Left ventricle myocardium inferior (tissue), 1 donor: ENCODE measurements at places on chromosomes 1 and 21. TPM values are rescaled to one million over a fixed set of nuclear protein-coding genes. Genes with fewer than 3 reads are reported as not detected.

ANKRD65 gene
- 1.7 TPM for total RNA-seq

DEGS1 gene
- total RNA-seq, result 42.2 TPM

CLCA1 gene
- 0.05 TPM for total RNA-seq

AMY1B gene
- total RNA-seq, result not detected

SNX7 gene
- 15.8 TPM for total RNA-seq

OR6K3 gene
- not detected for total RNA-seq

HSD3B1 gene
- not detected for total RNA-seq

SPRR2F gene
- total RNA-seq, result not detected

UMODL1 gene
- total RNA-seq, result 0.08 TPM

PDE9A gene
- total RNA-seq, result 3.2 TPM

CTSE gene
- total RNA-seq, result not detected

IPP gene
- 19.3 TPM for total RNA-seq

APOBEC4 gene
- total RNA-seq, result 0.11 TPM

GBP5 gene
- 0.44 TPM for total RNA-seq

LRRC7 gene
- total RNA-seq, result 0.44 TPM

DISC1 gene
- total RNA-seq, result 3.5 TPM

IL19 gene
- total RNA-seq, result not detected

- no peak for DNase-seq
These were observed 249.2 kb upstream of the SGIP1 start for GRCh38 chr1:66284746-66285145.

DNA sequence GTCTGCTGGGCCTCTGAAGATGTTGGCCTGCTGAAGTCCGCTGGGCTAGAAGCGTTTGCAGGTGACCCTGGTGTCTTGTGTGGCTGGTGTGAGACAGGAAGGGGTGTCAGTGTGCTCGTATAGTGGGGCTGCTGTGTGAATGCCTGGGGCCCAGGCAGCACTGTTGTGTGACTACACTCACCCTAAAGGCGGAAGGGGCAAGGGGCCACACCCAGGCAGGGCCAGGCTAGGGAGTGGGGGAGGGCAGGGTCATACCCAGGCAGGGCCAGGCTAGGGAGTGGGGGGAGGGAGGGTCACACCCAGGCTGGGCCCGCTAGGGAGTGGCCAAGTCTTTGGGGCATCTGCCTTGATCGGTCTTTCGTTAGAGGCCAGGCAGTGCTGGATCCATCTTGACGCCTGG lies 25.0 kb downstream of the PDXK start:
- no peak for DNase-seq

GRCh38 chr1:223819730-223820514 lies 25.8 kb downstream of the TP53BP2 start:
- no peak for DNase-seq

DNA sequence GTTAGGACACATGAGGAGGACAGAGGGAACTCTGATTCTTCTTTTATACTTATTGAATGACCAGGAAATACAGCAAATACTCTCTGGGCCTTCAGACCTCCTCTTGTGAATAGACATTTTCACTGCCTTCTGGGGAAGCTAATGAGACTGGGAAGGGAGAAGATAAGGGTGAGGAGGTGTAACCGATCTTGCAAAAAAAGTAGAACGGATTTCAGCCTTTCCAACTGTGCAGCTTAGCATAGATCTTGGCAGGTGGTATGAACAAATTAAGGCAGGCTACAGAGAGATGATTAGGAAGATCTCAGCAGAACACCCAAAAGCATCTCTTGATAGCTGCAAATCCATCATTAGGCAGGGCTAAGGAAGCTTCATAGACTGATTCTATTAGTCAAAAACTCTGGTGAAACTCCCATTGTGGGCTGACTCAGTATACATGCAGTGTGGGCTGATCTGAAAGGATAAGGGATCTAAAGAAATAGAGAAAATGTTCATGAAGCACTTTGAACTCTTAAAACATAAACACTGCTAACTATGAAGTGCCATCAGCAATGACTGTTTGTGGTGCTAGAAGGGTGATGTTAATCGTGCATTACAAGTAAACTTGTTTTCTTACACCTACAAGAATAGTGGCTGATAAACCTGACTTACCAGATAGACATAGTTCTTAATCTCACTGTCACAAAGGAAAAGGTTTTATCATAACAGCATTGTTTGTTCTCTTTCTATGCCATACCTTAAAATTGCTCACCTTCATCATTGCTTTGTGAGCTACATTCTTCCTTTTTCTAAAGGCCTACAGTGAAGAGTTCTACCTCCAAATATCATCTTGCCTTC lies 85.5 kb upstream of the PALMD start:
- DNase-seq, result no peak

DNA sequence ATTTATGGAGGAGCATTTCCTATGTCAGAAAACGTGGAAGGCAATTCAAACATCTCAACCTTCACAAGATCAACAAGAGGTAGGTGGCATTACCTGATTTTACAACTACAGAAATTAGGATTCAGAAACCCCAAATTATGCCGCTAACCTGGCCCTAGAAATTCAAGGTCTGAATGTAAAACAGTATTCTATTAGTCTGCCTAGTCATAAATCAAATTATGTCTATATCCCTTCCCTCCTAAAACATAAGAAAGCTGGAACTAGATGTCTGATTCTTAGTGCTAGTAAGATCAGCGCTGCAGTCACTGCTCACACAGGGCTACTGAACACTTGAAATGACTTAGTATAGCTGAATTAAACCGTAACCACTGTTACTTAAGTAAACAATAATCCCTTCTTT lies 1.4 kb downstream of the TOMM20 start:
- no peak for DNase-seq

- no peak for DNase-seq
These were observed 10.3 kb downstream of the LAPTM5 start for GRCh38 chr1:30747033-30748008.

GRCh38 chr1:226872437-226872836 lies 2.0 kb downstream of the PSEN2 start:
- no peak for DNase-seq

DNA sequence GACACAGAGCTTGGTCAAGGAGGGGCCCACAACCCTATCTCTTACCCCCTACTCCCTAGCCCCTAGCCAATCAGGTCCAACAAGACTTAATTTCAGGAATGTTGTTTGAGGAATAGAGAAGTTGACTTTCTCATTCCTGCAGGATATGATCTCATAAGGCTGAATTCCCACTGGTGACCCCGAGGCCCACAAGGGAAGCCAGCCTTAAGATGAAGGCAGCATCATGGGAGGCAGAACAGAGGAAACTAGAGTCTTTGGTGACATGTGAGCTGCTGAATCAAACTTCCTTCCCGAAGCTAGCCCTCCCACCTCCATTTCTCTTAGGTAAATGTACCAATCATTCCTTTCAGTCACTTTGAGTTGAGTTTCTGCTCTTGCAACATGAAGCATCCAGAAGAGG lies 9.1 kb upstream of the PDIK1L start:
- no peak for DNase-seq

- DNase-seq, result no peak
These were observed 28.5 kb upstream of the H3-3A start for GRCh38 chr1:226033991-226034390.

DNA sequence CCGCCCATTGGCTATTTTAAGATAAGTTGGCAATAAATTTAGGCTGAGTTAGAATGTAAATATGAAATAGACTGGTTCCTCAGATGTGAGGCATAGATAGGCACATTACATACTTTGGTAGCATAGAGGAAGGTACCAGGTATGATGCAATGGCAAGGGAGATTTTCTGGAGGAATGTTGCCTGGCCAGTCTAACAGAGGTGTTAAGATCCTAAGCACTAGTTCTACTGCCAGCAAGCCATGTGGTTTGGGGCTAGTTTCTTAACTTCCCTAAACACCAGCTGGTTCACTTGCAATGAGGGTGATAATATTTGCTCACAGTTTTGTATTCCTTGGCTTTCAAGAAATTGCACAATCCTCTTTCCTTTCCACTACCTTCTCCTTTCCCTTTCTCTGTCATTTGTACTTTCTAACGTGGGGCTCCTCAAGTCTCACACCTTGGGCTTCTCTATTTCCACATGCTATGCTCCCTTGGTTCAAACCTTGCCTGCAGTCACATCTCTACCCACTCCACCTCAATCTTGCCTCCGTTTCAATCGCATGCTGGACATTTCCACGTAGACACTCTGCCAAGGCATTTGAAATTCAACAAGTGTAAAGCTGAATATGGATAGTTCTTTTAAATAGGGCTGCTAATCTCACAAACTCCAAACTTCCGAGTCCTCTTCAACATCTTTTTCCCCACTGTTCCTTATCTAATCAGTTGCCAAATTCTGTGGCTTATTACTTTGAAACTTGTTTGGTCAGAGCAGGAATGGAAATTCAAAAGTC lies 4.7 kb upstream of the CD55 start:
- no peak for DNase-seq

GRCh38 chr21:40270047-40270446 lies 402.8 kb downstream of the PCP4 start:
- DNase-seq, result no peak

GRCh38 chr1:15325375-15326085 lies 78.5 kb downstream of the FHAD1 start:
- DNase-seq, result no peak

DNA sequence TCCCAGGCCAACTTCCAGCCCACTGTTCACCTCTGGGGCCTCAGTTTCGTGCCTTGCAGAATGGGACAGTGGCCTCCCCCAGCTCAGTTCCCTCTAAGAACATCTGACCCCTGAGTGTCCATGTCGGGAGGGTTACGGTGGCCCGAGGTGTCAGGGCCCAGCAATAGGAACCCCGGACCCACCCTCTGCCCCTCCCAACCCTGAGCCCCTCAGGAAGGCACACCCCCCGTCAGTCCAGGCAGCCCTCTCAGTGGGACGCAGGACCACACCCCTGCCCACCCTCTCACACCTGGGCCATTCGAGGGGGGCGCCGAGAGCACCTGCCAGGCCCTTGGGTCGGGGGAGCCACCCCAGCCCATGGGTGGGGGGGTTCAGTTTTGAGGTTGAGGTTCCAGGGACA lies 447 bp downstream of the TTC34 start:
- peak; percentile 6 for DNase-seq

DNA sequence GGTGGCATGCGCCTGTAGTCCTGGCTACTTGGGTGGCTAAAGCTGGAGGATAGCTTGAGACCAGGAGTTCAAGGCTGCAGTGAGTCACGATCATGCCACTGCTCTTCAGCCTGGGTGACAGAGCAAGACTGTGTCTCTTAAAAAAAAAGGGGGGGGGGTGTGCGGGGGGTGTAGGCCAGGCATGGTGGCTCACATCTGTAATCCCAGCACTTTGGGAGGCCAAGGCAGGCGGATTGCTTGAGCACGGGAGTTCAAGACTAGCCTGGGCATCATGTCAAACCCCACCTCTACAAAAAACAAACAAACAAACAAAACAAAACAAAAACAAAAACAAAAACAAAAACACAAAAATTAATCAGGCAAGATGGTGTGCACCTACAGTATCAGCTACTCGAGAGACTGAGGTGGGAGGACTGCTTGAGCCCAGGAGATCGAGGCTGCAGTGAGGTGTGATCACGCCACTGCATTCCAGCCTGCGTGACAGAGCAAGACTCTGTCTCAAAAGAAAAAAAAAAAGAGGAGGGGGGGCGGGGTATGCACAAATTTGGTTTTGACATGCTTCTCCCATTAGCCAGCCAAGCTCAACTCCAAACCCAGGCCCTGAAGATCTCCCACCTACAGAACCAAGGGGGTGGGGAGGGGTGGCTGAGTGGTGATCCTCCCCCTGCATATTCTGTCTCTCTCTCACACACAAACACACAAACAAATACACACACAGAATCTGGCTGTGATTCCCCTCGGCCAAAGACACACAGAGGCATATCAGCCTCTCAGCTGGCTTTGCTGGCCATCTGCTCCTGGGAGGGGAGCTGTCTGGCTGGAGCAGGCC lies 3.1 kb downstream of the PTAFR start:
- DNase-seq, result no peak

DNA sequence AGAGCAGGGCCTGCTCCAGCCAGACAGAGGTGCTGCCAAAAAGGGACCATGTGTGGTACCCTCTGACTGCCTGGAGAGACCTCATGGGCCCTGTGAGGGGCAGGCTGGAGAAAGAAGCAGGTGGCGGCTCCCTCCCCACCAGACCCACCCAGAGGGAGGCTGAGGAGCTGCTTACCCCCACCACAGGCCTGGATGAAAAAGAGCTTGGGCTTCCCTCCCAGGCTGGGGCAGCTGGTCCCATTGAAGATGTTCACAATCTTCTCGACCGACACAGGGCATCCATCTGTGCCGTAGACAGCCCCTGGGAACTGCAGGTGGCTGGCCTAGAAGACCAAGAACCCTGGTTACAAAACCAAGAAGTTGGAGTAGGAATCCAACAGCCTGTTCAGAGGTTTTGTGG lies 19.6 kb downstream of the CASP9 start:
- no peak for DNase-seq

- no peak for DNase-seq
These were observed 7.6 kb downstream of the CHODL start for GRCh38 chr21:18252256-18252655.

DNA sequence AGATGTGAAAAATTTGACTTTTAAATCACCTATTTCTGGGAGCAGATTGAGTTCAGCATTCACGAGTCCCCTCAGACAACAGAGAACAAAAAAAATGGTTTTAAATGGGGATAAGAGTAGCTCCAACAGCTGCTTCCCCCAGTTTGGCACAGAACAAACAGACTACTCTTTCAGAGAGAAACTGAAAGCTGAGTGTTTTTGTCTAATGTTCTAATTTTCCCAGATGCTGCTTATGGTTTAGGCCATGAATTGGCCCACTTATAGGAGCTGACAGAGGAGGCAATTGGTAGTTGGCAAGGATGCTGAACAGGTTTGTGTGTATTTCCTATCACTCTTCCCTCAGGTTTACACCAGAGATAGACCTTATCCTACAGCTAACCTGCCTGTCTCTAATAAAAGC lies 1637.4 kb upstream of the PRMT6 start:
- DNase-seq, result no peak

- DNase-seq, result no peak
These were observed 166.8 kb upstream of the KCNJ6 start for GRCh38 chr21:38082936-38083485.

DNA sequence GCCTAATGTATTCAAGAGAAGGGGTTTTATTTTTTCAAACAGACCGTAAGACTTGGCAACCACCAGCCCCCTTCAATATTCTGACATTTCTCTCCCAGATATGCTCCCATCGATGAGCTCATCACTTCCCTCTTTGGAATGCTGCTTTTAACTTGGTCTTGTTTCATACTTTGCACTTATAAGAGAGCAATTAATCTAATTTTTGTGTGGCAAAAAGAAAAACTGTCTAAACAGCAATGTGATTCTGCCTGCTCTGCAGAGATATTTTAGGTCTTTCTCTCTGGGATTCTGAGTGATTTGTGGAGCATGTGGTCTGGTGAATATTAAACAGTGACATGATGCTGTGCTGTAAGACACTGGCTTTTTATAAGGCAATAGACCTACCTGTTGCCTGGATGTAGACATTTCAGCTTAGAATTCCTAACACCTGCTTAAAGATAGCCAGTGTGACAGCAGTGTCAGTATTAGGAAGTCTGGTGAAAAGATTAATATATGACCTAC lies 284.8 kb downstream of the BACH1 start:
- DNase-seq, result no peak
